Foreskin melanocyte (primary cell): ENCODE measurements at places on chromosomes 1 and 21.

DNA sequence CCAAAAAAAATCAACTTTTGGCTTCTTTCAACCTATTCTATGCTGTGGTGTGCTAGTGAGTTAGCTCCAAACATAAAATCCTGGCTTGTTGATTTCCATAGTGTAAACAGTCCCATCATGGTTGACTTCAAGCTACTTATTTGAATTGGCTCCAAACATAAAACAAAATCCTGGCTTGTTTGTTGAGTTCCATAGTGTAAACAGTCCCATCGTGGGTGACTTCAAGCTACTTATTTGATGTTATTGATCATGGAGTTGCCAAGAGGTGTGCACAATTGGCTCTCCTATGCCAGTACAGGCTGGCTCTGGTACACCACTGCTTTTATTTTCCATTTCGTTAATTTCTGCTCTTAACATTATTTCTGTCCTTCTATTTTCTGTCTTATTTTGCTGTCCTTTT lies 1.8 kb upstream of the COA6 start:
- DNase-seq, result no peak

DNA sequence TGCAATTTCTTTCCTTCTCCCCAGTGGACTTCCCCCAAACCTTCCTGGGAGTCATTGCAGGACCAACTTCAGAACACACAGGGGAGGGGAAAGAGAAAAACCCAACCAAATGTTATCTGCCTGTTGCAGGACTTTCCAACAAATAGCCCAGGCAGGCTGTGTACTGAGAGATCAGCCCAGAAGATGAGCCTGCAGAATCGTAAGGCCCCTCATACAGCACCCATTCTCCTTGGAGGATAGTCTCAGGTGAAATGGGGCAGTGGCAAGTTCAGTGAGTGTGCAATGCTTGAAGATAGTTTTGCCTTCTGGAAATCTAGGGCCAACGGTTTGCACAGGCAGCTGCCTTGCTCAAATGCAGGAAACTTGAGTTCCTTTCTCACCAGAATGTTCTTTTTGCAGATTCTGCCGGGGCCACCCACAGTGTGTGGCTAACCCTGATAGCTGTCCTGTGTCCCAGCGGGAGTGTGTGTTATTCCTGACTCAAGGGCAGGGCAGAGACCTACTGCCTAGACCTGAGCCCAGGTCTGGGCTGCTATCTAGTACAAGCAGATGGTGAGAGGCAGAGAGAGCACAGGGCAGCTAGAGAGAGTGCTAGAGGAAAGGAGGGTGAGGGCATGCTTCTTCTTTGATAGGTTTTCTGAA lies 48.8 kb downstream of the GADD45A start:
- DNase-seq, result no peak

- DNase-seq, result no peak
Observed at GRCh38 chr1:175604039-175604941, 139.1 kb downstream of the TNR start.

- DNase-seq, result no peak
Observed at GRCh38 chr1:206510371-206510770, 3.0 kb downstream of the RASSF5 start.

- peak; percentile 37 for DNase-seq
Observed at GRCh38 chr1:27349784-27350662, 8.2 kb downstream of the SYTL1 start.

- DNase-seq, result no peak
Observed at GRCh38 chr1:63329621-63330330, 7.4 kb downstream of the FOXD3 start.

DNA sequence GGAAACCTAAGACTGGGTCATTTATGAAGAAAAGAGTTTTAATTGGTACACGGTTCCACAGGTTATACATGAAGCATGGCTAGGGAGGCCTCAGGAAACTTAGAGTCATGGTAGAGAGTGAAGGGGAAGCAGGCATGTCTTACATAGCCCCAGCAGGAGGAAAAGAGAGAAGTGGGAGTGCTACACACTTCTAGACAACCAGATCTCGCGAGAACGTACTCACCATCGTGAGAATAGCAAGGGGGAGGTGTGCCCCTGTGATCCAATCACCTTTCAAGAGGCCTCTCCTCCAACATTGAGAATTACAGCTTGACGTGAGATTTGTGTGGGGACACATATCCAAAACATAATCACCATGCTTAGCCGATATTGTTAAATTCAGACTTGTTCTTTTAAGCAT lies 62.8 kb downstream of the DYRK1A start:
- DNase-seq, result no peak

DNA sequence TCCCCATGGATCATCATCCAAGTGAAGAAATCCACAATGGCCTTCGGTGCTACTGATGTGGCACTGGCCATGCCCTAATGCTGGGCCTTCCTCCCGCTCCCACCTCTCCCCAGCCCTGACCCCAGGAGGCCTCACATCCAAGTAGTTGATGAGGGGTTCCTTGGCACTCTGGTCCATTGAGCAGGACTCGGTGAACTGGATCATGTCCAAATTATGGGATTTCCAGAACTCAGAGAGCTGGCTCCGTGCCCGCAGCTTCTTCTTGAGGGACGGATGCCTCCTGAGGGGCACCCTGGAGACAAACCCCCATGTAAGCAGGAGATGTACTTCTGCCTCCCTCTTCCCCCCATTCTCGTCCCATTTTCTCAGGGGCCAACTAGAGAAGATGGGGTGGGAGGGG lies 929 bp downstream of the CTSE start:
- DNase-seq, result no peak

GRCh38 chr1:78715181-78715661 lies 65.6 kb downstream of the IFI44 start:
- DNase-seq, result peak; percentile 87

DNA sequence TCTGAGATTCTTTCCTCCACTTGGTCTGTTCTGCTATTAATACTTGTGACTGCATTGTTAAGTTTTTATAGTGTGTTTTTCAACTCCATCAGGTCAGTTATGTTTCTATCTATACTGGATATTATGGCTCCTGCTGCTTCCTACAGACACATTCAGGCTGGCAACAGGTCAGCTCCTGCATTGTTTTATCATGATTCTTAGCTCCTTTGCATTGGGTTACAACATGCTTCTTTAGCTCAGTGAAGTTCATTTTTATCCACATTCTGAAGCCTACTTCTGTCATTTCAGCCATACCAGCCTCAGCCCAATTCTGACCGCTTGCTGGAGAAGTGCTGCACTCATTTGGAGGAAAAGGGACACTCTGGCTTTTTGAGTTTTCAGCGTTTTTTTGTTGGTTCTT lies 37.3 kb upstream of the F3 start:
- no peak for DNase-seq
